Activated CD4-positive, alpha-beta T cell treated with anti-CD3 and anti-CD28 coated beads, Interleukin-2, amount 10 ng/mL, durations not matched to agents 7 days and 5 days (primary cell): ENCODE measurements at places on chromosomes 6 and 20. TPM values are rescaled to one million over a fixed set of nuclear protein-coding genes. Genes with fewer than 3 reads are reported as not detected.

CAPN11 gene
- 3.0 TPM for total RNA-seq

CYP21A2 gene
- total RNA-seq = not detected

ENPP4 gene
- total RNA-seq = 6.7 TPM

CAGE1 gene
- 0.12 TPM for total RNA-seq

CRYBG1 gene
- 41.1 TPM for total RNA-seq

DNA sequence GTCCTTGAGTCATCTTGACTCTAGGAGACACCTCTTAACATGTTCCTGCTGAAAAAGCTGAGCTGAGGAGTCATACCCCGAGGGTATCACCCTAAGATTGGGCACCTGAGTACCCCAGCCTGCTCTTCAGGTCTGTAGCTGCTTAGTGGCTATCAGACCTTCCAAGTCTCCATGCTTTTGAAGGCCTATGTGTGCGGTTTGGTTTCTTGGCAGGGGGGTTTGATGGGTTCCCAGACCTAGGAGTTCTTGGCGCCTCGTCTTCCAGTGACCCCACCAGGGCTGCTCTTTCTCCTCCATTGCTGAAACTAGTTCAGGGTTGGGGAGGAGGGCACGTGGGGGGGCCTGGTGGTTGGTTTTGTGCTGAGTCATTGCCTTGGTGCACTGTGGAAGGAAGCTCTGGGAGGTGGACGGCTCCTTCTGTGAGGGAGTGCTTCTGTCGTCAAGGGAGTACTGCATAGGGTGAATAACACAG is 20.1 kb downstream of the IGF2R start:
- DNase-seq = no peak

- no peak for DNase-seq
Observed at GRCh38 chr6:53896196-53896595, 101.4 kb downstream of the LRRC1 start.

DNA sequence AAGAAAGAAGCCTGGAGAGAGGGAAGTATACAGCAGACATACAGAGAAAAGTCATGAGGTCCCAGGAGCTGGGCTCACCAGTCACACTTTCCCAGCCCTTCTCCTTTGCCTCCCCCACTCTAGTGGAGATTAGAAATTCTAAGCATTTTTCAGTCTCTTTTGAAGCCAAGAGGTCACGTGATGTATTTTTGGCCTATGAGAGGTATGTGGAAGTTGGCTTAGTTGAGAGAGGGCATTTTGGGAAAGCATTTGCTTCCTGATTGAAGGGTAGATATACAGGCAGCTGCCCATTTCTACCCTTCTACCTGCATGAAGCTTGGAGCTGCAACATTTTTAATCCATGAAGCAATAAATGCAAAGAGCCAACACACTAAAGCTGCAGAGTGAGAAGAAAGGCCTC is 106.0 kb upstream of the TNFAIP3 start:
- no peak for DNase-seq

DNA sequence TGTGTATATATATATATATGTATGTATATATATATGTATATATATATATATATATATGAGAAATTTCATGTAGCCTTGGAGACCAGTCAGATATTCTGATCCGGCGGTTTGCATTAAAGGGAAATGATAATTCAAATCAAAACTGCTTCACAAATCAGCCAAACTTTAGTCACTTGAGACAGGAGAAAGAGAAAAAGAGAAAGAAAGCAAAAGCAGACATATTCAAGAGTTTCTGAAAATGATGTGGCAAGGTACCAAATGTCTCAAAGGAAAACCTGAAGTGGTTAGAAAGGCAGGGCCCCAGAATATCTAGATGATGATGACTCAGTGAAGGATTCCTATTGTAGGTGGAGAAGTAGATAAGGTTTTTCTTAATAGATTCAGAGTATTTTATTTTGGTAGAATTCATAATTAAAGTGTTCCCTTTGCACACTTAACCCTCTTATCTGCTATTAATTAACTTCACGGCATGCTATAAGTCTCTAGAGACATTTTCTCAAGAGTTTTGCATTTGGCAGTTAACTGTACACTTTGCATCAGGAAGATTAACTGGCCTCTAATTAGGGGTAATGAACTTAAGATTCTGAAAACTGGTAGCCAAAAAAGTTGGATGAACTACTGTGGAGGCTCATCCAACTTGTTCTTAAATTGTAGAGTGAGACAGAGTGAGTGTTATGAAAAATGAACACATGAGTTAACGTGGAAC is 50.1 kb upstream of the ASF1A start:
- peak; percentile 27 for DNase-seq

DNA sequence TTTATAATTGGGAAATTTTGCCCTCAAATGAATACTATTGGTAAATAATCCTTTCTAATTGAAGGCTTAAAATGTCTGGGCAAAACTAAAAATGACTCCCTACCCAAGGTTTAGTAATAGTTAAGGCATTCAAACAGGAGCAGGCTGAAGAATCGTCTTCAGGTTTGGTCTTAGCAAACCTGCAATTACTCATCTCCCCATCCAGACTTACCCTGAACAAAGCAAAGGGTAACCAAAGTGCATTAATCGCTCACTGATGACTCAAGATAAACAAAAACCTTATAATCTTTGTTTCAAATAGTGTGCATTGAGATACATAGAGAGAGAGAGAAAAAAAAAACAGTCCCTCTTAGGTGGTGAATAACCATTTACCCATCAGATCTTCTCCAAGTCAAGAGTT is 225.5 kb downstream of the BMP2 start:
- no peak for DNase-seq

- DNase-seq = no peak
Observed at GRCh38 chr20:48034751-48035150, 249.5 kb upstream of the SULF2 start.

DNA sequence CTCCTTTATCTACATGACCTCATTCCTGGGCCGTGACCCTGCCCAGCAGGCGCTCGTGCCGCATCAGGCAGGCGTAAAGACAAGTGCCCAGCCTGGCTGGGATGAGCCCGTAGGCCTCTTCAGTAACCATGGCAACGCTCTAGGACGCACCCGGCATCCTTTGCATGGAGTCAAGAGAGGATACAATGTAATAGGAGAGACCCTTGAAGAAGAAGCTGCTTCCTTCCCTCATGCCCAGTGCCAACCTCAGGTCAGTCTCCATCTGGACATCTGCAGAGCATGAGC is 5.0 kb upstream of the LSM14B start:
- DNase-seq = no peak

- DNase-seq = no peak
Observed at GRCh38 chr6:7921632-7922092, 11.1 kb upstream of the TXNDC5 start.

DNA sequence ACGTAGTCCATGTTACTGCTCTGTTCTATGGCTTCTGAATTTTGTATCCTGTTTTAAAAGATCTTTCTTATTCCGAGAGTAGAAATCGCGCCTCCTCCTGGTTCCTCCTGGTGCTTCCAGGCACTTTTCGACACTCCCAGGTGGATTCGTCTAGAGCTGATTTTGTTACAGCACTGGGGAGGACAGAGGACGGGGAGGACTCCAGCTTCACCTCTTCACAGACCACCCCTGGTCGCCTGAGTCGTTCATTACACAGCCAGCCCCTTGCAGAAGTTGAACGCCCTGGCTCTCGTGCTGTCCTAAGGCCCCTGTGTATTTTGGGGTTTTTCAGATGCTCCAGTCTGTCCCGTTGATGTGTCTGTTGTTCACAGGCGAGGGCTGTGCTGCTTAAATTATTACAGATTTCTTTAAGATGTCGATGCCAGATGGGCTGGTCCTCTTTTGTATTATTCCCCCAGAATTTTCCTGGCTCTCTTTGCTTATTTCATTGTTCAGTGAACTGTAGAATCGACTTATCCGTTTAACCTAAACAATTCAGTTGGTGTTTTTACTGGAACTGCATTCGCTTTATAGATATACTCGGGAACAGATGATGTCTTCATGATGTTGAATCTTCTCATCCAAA is 30.5 kb downstream of the COL20A1 start:
- no peak for DNase-seq

DNA sequence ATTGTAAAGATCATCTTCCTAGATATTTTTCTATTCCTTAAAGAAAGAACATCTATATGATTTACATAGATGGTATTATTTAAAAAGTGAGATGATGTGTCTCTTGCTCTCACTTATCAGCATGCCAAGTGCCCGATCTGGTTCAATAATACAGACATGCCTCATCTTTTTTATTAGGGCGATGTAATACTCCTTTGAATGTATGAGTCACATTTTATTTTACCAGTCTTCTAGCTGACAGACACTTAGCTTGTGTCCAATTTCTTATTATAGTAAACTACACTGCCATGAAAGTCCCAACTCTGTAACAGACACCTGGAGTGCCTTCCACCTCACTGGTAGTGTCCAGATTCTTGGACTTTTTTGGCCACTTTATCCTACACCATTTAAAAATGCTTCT is 586.6 kb upstream of the BTBD3 start:
- DNase-seq = no peak

DNA sequence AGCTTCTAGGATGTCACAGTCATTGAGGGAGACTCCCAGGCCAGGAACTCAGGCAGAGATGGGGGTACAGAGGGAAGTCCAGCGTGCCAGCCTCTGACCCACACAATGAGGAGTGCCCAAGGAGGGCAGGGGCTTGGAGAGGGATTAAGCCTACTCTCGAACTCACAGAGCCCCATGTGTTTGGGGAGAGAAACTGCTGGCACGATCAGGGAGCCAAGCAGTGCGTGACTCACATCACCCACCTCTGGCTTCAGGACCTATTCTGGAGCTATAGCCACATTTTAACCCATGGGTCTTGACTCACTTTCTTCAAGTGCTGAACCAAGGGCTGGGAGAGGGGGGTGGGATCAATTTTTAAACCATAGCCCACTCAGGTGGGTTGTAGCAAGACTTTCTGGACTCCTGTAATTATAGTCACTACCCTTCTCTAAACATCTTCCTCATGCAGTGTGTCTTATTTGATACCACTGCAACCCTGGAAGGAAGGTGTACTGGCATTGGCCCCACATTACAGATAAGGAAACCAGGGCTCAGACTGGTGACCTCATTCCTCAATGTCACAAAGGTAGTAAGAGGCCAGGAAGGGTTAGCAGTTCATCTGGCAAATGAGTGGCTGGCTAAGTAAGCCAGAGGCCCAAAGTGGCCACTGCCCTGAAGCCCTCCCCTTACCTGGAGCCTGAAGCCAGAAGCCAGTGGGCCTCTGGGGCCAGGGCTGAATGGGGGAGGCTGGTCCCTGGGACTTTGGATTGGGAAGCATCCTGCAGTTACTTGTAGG is 12.0 kb downstream of the FOXP4 start:
- no peak for DNase-seq

GRCh38 chr6:112266331-112266730 is 12.0 kb upstream of the LAMA4 start:
- DNase-seq = no peak

- DNase-seq = no peak
Observed at GRCh38 chr6:65728879-65729479, 22.0 kb upstream of the EYS start.
